Airway epithelial cell (primary cell): ENCODE measurements at places on chromosomes 5 and 9. TPM values are rescaled to one million over a fixed set of nuclear protein-coding genes. Genes with fewer than 3 reads are reported as not detected.

CCL27 gene
- 0.28 TPM in 1 of 2 replicates, not detected in the other for total RNA-seq

AQP3 gene
- 912 and 943 TPM in 2 replicates for total RNA-seq

NPR3 gene
- total RNA-seq = 2.0 and 3.7 TPM in 2 replicates

FLT4 gene
- total RNA-seq = not detected in 2 replicates

CDH9 gene
- total RNA-seq = not detected in 2 replicates

SNX30 gene
- total RNA-seq = 3.9 and 9.7 TPM in 2 replicates

MGAT1 gene
- 123 and 141 TPM in 2 replicates for total RNA-seq

UNC13B gene
- total RNA-seq = 10.9 and 14.9 TPM in 2 replicates

MACIR gene
- 8.4 and 9.2 TPM in 2 replicates for total RNA-seq

DMRT2 gene
- 2.6 and 4.0 TPM in 2 replicates for total RNA-seq

THBS4 gene
- 0.19 and 0.42 TPM in 2 replicates for total RNA-seq

C9 gene
- not detected in 2 replicates for total RNA-seq

HSPB3 gene
- total RNA-seq = not detected in 2 replicates

PCDHGA3 gene
- total RNA-seq = 0.14 and 0.21 TPM in 2 replicates

FAM170A gene
- total RNA-seq = not detected in 2 replicates

EGFL7 gene
- total RNA-seq = 27.7 and 28.8 TPM in 2 replicates

MLANA gene
- not detected in 2 replicates for total RNA-seq

GFI1B gene
- total RNA-seq = not detected in 2 replicates

OR4F3 gene
- total RNA-seq = not detected in 2 replicates

SLC6A19 gene
- not detected in 2 replicates for total RNA-seq

HK3 gene
- not detected in 2 replicates for total RNA-seq
